ENCODE measurements at places on chromosomes 4 and X. TPM values are rescaled to one million over a fixed set of nuclear protein-coding genes. Genes with fewer than 3 reads are reported as not detected.

Gene TKTL2
- not detected for total RNA-seq

Gene BMPR1B
- total RNA-seq: 0.74 TPM

Gene XKRX
- total RNA-seq: 0.14 TPM

Gene HDX
- 5.3 TPM for total RNA-seq

Gene SPIN2A
- total RNA-seq: 0.23 TPM

Gene TMEM144
- total RNA-seq: 9.8 TPM

Gene ZNF718
- total RNA-seq: 6.0 TPM

Gene CCDC149
- total RNA-seq: 12.6 TPM

Gene EMD
- total RNA-seq: 19.0 TPM

Gene TMLHE
- total RNA-seq: 15.2 TPM

Gene DCX
- total RNA-seq: not detected

Gene BEX5
- total RNA-seq: not detected

Gene GPR101
- not detected for total RNA-seq

Gene DMRTC1
- total RNA-seq: not detected

Gene CSN1S1
- total RNA-seq: not detected

Gene RPA4
- total RNA-seq: 0.92 TPM
